ENCODE measurements at places on chromosomes 16 and 17.

- DNase-seq, result no peak
Observed at GRCh38 chr17:27368151-27368795, 74.4 kb downstream of the WSB1 start.

DNA sequence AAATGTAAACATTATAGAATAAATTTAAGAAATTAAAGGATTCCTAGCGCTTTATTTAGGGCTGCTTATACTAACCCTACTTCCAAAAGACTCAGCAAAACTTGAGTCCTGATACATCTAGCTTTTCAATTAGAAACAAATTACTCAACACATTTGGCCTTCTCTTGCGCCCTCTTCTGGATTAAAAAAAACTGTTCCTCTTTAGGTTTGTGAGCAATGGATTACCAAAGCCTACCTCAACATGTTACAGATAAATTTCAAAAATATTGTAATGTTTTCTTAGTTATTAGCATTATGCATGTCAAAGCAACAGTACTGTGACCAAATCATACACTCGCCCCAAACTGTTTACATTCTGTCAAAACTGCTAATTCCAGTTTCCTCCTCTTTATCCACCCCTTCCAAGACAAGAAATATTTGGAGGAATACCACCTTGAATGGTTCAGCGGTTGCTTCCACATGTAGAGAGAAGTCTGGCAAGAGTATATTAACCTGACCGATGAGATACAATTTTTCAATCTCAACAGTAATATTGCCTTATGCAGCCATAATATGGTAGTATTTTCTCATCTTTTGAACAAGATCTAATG lies 2.7 kb downstream of the NUFIP2 start:
- no peak for DNase-seq

DNA sequence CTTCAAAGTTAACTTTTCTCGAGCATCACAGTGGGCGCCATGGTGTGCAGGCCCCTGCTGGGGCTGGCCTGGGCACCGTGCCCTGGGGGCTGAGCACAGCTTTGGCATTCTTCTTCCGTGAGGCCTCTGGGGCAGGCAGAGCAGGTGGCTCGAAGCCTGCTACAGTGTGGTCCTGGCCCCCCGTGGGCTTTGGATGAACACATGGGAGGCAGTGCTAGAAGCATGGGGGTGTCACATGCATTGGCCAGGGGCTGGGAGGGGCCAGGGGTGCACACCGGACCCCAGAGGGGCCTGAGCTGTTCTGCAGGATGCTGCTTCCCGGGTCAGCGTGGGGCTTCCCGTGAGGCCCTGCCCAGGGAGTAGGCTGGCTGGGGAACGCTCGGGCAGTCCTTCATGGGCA lies 12.1 kb upstream of the C16orf74 start:
- no peak for DNase-seq

DNA sequence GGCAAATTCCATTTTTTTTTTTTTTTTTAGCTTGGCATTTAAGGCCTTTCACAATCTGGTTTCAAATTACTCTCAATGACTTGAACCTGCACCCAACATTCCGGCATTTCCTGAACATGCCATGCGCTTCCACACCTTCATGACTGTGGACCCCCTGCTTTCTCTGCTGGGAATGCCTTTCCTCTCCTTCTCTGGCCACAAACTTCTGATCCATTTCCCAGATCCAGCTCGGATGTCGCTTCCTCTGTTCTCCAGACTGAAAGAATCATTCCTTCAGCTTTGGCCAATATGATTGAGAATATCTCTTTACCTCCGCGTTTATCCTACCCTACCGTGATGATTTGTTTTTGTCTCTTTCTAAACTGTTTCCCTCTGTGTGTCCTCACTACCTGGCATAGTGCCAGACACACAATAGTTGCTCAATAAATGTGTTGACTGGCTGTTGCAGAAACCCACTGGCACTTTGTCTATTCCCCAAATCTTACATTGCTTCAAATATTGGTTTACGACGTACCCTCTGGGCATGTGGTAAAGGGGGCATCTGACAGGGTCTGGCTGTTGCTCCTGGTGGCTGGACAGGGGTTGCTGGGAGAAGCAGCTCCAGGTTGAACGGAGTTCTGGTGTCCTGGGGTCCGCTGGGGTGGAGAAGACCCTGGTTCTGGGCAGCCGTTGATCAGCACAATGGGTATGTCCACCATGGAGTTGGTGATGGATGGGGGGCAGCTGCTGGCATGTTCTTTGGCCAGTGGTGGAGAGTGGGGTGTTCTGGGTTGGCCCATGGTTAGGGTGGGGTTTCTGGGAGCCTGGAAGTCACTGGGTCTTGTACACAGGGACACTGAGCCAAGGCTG lies 14.7 kb downstream of the TNS4 start:
- no peak for DNase-seq

DNA sequence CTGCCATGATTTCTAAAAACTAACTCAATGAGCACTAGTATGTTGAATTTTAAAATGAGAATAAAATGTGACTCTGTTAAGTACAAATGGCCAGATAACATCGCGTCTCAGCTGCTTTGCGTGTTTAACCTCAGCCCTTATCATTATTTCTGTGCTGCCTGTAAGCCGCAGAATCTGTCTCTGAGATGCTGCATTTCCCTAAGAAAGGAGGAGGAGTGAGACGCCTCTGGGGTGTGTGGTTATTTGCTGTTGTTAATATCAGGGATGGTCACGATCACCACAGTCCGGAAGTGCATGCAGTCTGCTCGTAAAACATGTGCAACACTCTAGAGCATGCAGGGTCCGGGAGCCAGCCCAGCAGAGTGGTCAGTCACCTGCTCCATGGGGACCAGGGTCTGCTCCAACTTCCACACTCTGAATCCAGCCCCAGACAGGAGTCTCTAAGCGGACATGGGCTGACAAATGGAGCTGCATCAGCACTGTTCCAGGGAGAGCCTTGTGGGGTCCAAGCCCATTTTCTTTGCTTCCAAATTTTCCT lies 342.5 kb downstream of the MAF start:
- DNase-seq, result no peak

- no peak for DNase-seq
Observed at GRCh38 chr17:49898366-49899190, 50.7 kb upstream of the TAC4 start.

DNA sequence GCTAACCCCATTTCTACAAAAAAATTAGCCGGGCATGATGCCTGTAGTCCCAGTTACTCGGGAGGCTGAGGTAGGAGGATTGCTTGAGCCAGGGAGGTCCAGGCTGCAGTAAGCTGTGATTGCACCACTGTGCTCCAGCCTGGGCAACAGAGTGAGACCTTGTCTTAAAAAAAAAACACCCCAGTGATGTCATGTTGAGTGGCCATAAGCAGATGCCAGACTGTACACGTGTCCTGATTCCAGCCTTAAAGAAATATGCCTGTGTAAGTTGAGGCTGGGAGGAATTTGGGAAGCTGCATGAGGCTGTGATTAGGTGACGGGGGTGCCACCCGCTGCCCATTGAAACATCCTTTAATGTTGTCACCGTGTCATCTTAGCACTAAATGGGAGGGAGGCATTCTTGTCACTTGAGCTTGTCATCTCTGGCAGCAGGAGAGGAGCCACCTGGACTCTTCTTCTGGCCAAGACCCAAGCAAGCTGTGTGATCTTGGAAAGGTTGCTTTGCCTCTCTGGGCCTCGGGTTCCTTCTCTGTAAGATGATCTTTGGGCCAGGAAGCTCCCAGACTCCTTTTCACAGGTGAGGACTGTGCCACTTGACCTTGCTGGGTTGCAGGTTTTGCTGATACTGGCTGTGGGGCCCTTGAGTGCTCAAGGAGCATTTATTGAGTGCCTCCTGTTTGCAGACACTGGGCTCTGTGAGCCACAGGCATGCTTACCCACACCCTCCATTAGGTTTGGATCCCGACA lies 98.3 kb upstream of the CIBAR2 start:
- DNase-seq, result no peak

GRCh38 chr17:7855660-7856010 lies 769 bp downstream of the TMEM88 start:
- no peak for DNase-seq

DNA sequence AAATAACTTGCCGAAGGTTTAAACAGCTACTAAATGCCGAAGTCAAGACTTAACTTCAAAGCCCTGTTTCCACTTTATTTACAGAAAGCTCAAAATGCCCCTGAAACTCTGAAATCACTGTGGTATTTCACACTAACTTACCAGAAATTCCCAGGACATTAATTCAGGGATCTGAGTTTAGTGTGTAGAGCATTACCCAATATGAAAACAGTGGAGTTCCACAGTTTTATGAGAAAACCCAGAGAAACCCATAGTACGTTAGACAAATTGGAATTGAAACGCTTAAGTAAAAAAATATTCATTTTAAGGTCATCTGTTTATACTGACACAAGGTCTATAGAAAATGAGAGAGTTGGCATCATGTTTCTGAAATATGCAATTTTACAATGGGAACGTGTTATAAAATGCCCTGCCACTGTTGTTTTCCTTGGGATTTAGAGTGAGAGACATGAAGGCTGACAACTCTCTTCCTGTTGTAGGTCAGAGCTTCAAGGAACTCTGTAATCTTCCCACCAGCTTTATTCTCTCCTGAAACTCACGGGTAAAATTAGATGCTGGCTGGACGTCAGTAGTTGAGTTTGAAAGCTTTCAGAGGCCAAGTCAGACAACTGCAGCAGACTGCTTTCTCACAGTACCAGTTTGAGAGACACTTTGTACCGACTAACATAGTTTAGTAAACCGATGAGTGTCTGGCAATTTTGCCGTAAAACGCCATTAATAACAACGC lies 139.4 kb upstream of the TBX2 start:
- no peak for DNase-seq

DNA sequence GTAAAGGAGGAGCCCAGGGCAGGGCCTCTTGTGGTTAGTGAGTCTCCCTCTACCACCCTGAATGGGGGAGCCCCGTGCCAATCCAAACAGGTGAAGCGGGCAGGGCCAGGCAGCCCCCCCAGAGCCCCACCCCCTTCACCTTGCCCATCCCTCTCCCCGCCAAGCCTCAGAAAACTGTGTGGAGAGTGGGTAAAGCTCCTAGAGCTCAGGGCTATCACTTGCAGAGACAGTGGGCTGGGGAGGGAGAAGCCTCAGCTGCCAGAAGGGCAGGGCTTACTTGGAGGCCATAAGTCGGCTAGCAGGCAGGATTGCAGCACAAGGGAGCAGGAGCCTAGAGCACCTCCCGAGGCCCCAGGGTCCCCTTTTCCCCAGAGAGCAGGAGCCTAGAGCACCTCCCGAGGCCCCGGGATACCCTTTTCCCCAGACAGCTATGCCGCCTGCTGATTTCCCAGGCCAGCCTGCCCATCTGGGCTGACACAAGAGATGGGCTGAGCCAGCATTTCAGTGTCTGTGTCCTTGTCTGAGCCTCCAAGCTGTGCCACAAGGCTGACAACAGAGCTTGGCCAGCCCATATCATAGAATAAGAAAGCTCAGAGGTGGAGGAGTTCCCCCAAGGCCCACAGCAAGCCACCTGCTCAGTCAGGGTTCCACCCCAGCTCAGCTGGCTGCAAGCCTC lies 6.7 kb upstream of the KRT14 start:
- DNase-seq, result no peak

- no peak for DNase-seq
Observed at GRCh38 chr17:72890711-72891110, 201.8 kb downstream of the SLC39A11 start.

GRCh38 chr17:233473-233941 lies 52.1 kb upstream of the DOC2B start:
- DNase-seq, result no peak

- no peak for DNase-seq
Observed at GRCh38 chr17:31673076-31673475, 186.0 kb downstream of the COPRS start.

DNA sequence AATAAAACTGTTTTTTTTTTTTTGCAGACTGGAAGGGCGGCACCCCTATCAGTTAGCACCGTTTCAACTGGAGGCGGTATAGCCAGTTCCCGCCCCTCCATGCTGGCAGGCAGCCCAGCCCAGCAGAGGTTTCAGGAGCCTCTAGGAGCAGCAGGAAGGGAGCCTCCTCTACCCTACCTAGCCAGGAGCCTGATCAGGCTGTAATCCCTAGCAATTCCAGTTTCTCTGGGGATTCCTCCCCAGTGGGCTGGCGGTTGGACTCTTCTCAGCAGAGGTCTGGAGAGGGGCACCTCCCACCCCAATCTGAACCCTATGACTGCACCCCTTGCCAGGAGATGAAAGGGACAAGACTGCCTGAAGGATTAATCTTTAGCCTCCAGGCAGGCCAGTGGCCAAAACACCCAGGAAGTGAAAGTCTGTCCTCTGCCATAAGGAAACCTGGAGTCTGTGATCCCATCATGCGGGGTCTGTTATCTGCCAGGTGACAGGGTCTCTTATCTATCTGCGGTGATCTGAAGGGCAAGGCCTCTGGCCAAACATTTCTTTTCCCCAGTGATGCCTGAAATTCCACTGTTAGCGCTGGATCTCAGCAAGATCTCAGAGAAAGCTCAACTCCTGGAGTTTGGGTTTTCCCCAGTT lies 4.9 kb upstream of the CDH1 start:
- DNase-seq, result no peak

DNA sequence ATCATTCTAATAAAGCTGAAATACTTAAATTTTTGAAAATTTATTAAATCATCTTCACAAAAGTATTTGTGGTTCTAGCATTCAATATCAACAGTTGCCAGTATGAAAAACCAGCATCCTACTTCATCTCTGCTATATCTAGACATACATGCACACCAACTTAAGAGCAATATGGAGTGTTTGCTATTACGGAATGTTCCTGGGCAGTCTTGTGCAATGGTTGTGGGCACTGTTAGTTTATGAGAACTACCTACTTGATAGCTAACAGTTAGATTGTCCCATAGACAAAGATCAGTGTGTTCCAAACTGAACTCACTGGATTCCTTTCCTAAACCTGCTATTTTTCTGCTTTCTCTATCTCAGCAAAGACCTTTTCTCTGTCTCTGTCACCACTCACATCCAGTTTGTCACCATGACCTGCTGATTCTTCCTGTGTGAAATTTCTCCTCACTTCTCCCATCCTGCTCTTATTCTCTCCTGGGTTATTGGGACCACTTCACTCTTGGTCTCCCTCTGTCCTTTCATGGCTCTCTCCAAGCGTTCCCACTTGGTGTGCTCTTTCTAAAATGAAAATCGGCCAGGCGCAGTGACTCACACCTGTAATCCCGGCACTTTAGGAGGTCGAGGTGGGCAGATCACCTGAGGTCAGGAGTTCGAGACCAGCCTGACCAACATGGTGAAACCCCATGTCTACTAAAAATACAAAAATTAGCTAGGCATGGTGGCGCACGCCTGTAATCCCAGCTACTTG lies 27.7 kb downstream of the CNTROB start:
- DNase-seq, result no peak

DNA sequence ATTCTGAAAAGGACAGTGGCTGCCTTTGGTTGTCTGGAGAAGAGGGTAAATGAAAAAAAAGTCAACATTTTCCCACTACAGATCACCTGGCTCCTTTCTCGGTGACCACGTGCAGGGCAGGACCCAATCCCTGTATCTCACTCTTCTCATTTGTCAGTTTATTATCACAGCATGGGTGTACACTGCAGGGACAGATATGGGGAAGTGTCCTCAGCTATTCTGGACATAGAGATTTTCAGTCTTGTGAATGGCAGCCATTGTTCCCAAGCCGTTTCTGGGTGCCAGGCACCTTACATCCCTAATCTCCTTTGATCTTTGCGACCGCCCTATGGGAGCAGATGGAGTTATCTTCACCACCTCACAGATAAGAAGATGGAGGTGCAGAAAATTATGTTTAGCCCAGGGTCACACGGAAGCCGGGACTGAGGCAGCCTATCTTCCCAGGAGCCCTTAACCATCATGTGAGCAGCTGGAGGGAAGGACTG lies 7.2 kb downstream of the ADORA2B start:
- no peak for DNase-seq

All from activated CD8-positive, alpha-beta memory T cell treated with anti-CD3 and anti-CD28 coated beads for 1 hour (primary cell).